ENCODE measurements at places on chromosomes 16 and 17.
A peak's percentile ranks its signal among the peaks of the same experiment; 100 is the strongest.

DNA sequence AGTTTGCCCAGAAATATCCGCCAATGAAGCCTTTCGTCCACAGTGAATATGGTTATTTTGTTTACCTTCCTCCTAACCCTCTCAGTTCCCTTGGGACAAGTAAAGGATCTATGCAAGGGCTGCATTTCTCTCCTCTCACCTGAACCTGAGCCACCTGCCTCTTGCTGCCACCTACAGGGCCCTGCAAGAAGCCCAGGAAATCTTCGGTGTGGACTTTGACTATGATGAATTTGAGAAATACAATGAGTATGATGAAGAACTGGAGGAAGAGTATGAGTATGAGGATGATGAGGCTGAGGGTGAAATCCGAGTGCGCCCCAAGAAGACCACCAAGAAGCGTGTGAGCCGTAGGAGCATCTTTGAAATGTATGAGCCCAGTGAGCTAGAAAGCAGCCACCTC, 14.0 kb downstream of the SUPT6H start:
- no peak for DNase-seq

GRCh38 chr16:65833171-65833871, 533.2 kb upstream of the CDH5 start:
- no peak for DNase-seq

DNA sequence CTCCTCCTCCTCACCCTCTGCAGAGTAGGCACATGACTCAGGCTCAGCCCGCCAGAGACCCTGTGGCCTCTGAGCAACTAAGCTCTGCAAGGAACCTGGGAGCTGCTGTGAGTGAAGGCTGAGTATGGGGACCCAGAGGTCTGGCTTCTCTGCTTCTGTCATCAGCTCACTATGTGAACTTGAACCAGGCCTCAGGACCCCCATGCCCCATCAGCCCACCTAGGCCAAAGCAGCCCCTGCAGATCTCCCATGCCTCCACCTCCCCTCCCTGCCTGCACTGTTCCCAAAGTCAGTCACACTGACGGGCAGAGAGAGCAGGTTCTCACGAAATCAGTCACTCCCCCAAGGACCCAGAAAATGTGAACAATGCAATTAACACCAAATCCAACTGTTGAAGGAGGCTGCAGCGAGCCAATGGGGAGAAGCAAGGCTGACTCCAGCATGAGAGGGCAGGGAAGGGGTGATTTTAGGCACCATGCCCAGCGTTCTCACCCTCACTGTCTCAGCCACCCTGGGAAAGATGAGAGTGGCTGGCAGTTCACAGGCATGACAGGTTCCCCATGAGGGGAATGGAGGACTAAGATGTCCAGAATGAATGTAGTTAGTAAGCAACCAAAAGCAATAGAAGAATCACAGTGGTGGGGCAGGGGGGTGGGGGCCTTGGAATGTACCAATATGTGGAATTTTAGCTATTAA, 60.6 kb downstream of the BEAN1 start:
- DNase-seq, result no peak

GRCh38 chr17:2880050-2880449, 83.8 kb downstream of the RAP1GAP2 start:
- DNase-seq, result no peak

- DNase-seq, result no peak
Observed at GRCh38 chr16:17459903-17460521, 10.7 kb downstream of the XYLT1 start.

DNA sequence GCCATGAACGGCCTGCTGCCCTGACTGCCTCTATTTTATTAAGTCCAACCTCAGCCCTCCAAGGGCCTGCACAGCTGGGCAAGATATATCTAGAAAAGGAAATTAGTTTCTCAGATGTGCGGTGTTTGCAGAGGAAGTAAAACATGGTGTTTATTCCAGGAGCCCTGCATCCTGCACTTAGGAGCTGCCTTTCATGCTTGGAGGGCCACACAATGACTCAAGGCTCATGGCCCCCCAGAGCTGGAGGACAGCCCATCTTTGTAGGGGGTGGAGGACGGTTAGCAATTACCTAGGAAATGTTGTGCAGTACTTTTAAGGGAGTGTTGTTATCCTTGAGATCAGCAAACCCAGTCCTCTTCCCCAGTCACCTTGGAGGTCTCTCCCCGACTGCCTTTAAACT, 80.5 kb downstream of the COPRS start:
- no peak for DNase-seq

GRCh38 chr16:71808593-71809459, at the start of gene AP1G1:
Gene AP1G1, minus strand, starts transcription at chr16:71808834. Its CDS starts 19,355 bp downstream, at chr16:71789479.
- DNase-seq, result peak; percentile 83

DNA sequence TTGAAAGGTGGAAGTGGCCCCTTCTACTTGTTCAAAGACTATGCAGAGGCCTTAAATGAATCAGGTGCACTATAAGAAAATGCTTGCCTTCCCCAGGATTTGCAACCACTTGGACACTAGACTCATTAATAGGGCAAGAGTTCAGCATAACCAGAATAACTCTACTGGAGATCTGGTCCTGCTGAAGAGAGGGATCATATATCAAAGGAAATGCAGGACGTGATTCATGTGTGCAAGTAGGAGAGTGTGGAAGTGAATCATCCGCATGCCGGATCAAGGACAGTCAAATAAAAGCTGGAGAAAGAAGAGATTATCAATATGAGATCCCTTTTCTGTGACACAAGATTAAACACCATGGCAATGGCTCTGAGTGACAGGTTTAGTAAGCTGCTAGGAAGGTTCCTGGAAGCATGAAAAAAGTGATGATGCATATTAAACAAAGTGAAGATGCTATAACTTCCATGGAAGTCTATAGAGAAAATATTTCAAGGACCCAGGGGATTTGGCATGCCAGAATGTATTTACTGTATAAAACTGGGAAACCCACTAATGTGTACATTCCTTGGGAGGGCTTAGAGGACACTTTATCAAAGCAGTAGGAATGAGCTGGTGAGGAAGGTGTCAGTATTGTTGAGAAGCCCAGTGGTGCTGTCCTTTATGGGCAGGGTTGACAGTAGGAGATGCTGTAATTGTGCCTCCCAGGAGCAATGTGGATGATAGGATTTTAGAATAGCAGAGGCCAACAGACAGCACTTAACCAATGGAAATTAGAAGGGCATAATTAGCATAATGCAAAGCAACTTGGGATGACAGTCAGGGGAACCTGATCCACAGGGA, 133.1 kb downstream of the ABCA8 start:
- no peak for DNase-seq

DNA sequence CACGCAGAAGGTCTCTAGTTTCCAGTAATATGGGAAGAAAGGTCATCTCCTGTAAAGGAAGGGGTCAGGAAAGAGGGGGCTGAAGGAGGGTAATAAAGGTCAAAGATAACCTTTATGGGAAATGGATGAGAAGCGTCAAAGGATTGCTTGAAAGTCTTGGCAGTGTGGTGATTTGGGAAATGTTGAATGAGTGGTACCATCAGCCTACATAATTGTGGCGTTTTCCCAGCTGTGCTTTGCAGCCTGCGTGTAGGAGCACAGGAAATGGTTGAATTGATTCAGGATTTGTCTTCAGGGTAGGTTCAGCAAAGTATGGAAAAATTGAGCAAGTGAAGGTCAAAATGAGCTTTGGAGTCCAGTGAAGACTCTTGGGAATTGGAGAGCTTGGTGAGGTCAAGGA, 115.8 kb upstream of the NOL11 start:
- DNase-seq, result no peak

GRCh38 chr16:19389246-19389645, 28.4 kb upstream of the TMC5 start:
- DNase-seq, result peak; percentile 14

GRCh38 chr16:22728167-22728836, 85.7 kb upstream of the HS3ST2 start:
- DNase-seq, result no peak
